ENCODE measurements at places on chromosomes 13 and 19. TPM values are rescaled to one million over a fixed set of nuclear protein-coding genes. Genes with fewer than 3 reads are reported as not detected.

DNA sequence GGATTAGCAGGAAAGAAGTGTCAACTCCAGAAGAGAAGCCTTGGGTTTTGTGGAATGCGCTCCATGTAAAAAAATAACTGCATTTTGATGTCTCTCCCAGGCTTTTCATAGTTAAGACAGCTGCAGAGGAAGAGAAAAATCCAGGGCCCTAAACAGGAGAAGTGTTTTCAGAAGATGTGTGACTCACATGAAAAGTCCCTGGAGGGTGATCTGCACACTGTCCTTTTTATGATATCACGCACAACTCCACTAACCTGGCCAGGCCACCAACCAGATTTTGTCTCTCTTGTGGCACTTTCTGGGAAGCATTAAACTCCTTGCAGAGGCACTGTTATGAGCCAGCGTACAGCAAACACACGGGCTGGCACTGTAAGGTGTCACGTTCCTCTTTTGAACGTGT, 267.3 kb downstream of the FGF9 start:
- DNase-seq: peak; percentile 19
- H3K27me3 ChIP-seq: no peaks in the 10 kb centered on the region
- no peak overlapping the region for H3K27ac ChIP-seq
- H3K4me1 ChIP-seq: peaks cover 3% of the 10 kb centered on the region
- no peak overlapping the region for H3K4me3 ChIP-seq
- no peaks in the 10 kb centered on the region for H3K36me3 ChIP-seq

DNA sequence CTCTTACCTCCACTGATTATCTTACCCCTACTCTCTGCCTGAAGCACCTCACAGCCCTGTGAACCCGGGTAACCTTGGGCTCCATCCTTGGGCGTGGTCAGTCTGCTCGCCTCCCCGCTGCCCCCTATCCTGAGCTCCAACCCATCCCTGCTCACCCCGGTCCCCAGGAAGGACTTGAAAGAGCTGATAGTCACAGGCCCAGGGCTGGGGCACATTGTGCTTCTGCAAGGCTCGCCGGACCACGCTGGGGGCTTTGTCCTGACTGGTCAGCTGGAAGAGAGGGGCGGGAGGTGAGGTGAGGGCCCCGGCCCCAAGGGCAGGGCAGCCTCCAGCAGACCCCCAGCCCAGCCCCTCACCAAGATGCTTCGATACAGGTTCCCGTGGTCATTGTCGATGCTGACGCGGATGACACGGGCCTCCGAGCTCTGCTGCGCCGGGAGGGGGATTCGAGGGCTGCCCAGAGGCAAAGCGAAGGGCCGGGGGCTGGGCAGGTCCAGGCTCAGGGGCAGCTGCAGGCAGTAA, 13.0 kb upstream of the EPOR start:
- no peak for DNase-seq
- H3K27me3 ChIP-seq: no peaks in the 10 kb centered on the region
- no peaks in the 10 kb centered on the region for H3K4me1 ChIP-seq
- H3K36me3 ChIP-seq: no peaks in the 10 kb centered on the region
- no peak overlapping the region for H3K4me3 ChIP-seq
- no peak overlapping the region for H3K27ac ChIP-seq

GRCh38 chr13:111958612-111959395, 108.1 kb upstream of the SOX1 start:
- no peak overlapping the region for H3K27ac ChIP-seq
- DNase-seq: no peak
- H3K4me1 ChIP-seq: no peaks in the 10 kb centered on the region
- peaks cover 7% of the 10 kb centered on the region for H3K27me3 ChIP-seq

DNA sequence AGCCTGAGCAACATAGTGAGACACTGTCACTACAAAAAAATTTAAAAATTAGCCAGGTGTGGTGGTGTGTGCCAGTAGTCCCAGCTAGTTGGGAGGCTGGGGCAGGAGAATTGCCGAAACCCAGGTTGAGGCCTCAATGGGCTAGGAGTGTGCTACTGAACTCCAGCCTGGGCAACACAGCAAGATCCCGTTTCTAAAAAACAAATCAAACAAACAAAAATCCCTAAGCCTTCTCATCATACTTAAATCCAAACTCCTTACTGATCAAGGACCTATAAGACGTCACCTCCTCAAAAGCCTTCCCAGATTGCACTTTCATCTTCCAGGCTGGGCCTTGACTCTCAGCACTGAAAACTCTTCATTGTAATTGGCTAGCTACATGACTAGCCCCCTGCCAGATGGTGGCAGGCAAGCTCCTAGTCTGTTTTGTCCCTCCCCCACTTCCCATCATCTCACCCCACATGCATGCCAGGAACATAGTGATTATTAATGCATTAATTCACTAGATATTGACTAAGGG, 17.5 kb upstream of the NANOS3 start:
- H3K27ac ChIP-seq: no peak overlapping the region
- no peak overlapping the region for H3K4me3 ChIP-seq
- no peaks in the 10 kb centered on the region for H3K27me3 ChIP-seq
- H3K4me1 ChIP-seq: peaks cover 11% of the 10 kb centered on the region
- DNase-seq: no peak

- no peaks in the 10 kb centered on the region for H3K27me3 ChIP-seq
- H3K4me3 ChIP-seq: no peak overlapping the region
- H3K27ac ChIP-seq: no peak overlapping the region
Measured at GRCh38 chr13:51759240-51759639, 44.7 kb downstream of the DHRS12 start.

DNA sequence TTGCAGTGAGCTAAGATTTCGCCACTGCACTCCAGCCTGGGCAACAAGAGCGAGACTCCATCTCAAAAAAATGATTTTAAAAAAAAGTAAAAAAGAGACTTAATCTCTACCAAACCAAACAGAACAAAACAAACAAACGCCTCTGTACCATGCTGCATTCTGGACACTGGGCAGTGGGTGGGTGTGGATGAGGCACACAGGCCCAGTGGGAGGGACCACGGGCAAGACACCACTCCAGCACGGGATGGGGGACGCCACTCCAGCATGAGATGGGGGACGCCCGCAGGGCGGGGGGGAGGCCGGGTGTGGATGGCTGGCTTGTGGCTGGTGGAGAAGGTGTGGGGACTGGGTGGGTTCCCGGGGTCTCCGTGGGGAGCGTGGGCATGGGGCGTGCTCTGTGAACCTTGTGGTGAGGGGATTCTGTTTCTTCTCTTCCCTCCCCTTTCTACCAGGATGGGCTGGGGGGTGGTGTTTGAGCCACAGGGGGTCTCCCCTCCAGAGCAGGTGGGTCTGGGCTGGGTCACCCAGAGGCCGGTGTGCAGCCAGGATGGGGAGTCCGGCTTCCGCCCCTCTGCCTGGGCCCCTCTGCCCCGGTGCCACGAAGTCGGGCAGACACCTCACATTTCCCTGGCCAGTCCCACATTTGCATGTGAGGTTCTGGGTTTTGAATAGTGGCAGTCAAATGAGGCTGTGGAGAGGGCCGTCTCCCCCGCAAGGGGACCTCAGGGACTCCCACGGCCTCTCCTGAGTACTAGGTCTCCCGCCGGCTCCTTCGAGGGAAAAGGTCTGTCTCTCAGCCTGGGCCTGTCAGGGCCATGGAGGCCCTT, 23.9 kb upstream of the MATK start:
- no peaks in the 10 kb centered on the region for H3K36me3 ChIP-seq
- DNase-seq: no peak
- H3K4me3 ChIP-seq: no peak overlapping the region

OR7D2 gene
- total RNA-seq: 0.80 TPM

EML2 gene
- 9.1 TPM for total RNA-seq

Measured in hepatocyte (in vitro differentiated cells).